Stimulated activated CD8-positive, alpha-beta memory T cell treated with anti-CD3 and anti-CD28 coated beads, Interleukin-7, amount 100 ng/mL, for 48 hours (primary cell): ENCODE measurements at places on chromosomes 7 and 10.
A peak's percentile ranks its signal among the peaks of the same experiment; 100 is the strongest.

DNA sequence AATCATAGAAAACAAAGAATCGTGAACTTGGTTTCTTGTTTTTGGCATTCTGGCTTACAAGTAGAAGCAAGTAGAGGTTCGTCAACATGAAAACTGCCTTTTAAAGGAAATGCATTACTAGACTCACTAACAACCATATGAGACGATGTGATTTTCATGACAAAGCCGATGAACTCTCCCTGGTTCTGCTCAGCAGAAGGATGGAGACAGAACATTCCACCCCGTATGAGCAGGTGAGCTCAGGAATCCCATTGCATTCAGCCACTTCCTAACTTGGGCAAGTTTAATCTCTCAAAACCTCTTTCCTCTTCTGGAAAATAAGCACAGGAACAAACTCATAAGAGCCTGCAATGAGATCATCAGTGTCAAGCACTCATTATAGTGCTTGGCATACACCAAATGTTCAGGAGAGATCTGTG is 57.4 kb upstream of the SVIL start:
- DNase-seq, result no peak

- no peak for DNase-seq
Observed at GRCh38 chr10:72738486-72738885, 46.5 kb downstream of the MCU start.

DNA sequence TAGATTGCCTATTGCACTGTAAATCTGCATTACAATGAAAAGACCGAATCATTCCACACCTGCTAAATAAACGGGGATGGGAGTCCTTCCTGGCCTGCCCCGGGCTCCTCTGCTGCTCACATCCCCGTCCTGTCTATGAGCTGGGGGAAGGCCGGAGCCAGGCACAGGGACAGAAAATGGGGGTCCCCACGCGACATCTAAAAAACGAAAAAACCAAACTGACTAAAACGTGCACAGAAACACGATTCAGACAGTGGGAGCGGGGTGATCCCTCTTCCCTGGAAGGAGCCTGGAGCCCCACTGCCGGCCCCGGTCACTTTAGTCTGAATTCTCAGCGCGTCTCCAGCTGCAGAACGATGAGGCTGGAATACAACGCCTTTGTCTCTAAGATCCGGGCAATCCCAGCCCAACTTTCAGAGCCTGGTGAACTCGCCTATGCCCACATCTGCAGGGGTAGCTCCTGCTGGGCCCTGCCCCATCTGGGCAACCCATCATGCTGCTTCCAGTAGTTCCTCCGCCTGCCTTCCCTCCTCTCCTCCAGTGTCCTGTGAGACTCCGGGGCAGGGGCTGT is 78.0 kb downstream of the ADARB2 start:
- DNase-seq, result no peak

- DNase-seq, result no peak
Observed at GRCh38 chr7:154259396-154259795, 207.2 kb downstream of the DPP6 start.

DNA sequence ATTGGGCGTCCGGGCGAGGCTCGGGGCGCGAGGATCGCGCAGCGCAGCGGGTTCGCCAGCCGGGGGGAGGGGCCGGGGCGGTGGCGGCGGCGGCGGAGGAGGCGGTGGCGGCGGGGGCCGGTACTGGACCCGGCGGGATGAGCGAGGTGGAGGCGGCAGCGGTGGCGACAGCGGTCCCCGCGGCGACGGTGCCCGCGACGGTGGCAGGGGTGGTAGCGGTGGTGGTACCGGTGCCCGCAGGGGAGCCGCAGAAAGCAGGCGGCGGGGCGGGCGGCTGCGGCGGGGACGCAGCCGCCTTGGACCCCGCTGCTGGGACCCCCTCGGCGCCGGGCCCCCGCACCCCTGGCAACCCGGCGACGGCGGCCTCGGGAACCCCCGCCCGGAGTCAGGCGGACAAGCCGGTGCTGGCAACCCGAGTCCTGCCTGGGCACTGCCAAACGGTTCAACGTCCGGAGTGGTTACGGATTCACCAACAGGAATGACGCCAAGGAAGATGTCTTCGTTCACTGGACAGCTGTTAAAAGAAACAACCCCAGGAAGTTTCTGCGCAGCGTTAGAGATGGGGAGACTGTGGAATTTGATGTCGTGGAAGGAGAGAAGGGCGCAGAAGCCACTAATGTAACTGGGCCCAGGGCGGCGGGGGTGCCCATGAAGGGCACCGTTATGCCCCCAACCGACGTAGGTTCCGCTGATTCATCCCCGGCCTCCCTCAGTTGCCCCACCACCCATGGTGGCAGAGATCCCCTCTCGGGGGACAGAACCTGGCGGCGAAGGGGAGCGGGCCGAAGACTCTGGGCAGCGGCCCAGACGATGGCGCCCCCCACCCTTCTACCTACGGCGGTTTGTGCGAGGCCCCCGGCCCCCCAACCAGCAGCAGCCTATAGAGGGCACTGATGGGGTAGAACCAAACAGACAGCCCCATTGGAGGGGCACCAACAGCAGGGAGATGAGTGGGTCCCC is 100.3 kb upstream of the CPXM2 start:
- DNase-seq, result no peak

DNA sequence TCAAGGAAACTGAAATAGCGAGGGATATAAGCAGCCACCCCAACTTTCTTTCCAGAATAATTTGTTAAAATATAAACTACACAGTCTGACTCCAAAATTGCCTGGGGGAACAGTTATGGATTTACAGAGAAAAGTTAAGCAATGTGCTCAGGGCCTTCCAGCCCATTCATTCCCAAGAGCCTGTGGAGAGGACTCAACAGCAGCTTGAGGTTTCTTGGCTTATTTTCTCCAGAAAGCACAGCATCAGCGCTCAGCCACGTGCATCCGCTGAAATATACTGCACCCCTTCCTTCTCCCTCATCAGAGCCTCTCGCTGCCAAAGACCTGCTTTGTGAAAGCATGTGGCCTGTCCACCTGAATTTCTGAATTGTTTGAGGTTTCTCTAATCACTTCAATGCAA is 375.2 kb upstream of the VWC2 start:
- no peak for DNase-seq

- no peak for DNase-seq
Observed at GRCh38 chr7:4247106-4247876, 434.8 kb upstream of the FOXK1 start.

GRCh38 chr7:88458279-88458678 is 151.6 kb upstream of the STEAP4 start:
- no peak for DNase-seq

- DNase-seq, result no peak
Observed at GRCh38 chr7:80272560-80273239, 138.1 kb downstream of the GNAI1 start.

GRCh38 chr10:119268871-119269506 is 61.6 kb downstream of the GRK5 start:
- DNase-seq, result peak; percentile 57

DNA sequence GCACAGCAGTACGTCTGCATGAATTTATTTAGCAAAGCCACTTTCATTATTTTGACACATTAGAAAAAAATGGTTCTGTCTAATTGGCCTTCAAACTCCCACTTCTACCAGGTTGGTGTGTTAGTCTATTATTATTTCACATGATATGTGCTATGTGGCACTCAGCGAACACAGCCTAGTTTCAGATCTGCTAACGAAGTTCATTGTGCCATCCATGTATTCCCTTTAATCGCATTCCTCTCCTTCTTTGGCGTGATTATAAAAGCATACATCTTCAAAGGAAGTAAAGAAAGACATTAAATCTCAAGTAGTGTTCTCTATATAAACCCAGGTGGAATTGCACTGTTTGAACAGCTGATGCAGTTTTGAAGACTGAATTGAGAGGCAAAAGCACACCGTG is 96.4 kb upstream of the CACNA2D1 start:
- no peak for DNase-seq

DNA sequence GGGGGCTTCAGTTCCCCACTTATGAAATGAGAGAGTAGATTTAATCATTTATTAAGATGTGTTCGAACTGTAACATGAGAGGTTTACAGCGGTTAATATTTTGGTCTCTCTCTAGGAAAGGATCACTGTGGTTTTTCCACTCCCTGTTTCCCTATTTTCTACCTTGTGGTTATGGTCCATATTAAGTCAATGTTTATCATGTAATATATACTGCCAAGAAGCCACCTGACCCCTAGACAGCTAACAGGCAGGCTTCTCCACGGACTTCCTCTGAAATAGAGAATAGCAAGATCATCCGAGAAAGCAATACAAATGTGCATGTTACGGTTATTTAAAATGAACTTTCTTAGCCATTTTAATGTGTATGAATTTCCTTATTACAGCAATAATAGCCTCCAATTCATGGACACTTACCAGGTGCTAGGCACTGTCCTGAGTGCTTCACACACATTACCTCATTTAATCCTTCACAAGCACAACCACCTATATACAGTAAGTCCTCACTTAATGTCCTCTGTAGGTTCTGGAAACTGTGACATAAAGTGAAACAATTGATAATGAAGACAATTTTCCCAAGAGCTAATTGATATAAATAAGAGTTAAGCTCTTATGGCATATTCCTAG is 835 bp upstream of the COL28A1 start:
- DNase-seq, result no peak

DNA sequence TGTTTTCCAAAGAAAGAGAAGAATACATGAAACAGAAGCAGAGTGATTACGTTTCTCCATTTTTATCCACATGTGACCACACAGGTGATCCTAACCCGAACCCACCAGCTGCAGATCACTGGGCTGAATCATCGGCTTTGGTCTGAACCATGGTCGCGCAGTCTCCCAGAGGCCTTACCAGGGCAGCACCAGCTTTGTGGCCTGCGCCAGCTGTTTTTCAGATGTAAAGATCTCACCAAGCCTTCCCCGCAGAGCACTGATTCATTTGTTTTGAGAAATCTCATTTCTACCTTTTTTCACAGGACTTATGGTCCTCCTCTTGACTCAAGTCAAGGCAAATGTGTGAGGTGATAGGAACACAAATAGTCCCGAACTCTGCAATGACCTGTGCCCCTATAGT is 207.0 kb upstream of the PPP2R2D start:
- DNase-seq, result no peak

GRCh38 chr10:121368347-121369025 is 229.8 kb downstream of the FGFR2 start:
- no peak for DNase-seq

GRCh38 chr7:74401137-74401859 is 52.4 kb upstream of the GTF2IRD1 start:
- DNase-seq, result peak; percentile 49

DNA sequence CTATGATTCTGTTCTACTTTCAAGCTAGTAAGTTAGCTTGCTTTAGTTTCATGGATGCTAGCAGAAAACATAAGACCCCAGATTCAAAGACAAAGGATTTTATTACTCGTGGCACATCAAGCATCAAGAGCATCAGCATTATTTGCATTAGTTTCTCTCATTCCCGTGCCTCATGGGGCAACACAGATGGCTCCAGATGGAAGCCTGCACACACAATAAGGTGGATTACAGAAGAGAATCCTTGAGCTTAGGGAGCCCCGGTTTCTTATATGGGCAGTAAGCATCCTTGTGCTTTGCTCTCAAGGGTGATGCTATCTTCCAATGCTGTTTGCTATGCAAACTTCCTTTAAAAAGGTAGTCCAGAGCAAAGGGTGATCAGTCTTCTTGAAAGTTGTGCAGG is 10.7 kb upstream of the CAPZA2 start:
- no peak for DNase-seq

DNA sequence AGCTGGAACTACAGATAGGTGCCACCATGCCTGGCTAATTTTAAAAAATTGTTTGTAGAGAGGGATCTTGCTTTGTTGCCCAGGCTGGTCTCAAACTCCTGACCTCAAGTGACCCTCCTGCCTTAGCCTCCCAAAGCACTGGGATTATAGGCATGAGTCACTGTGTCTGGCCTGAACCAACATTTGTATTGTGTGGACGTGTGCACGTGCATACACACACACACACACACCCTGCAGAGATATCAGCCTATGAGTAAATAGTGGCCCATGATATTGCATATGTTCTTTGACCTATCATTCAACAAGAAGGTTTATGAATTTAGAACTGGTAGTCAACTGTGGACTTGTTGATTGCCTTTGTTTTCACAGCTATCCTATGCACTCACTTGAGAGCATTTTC is 161.6 kb downstream of the BAMBI start:
- DNase-seq, result no peak

- DNase-seq, result no peak
Observed at GRCh38 chr7:128115336-128115820, 84.1 kb upstream of the LRRC4 start.

- DNase-seq, result no peak
Observed at GRCh38 chr10:7819121-7819460, 786 bp downstream of the TAF3 start.

GRCh38 chr10:97401455-97401919 is 347 bp upstream of the RRP12 start:
- no peak for DNase-seq

- peak; percentile 78 for DNase-seq
Observed at GRCh38 chr10:119542357-119542987, at the start of gene RGS10. Gene RGS10, minus strand, starts transcription at chr10:119542719. Its CDS starts 81 bp downstream, at chr10:119542638.

- no peak for DNase-seq
Observed at GRCh38 chr7:151819866-151820265, 57.0 kb downstream of the PRKAG2 start.

DNA sequence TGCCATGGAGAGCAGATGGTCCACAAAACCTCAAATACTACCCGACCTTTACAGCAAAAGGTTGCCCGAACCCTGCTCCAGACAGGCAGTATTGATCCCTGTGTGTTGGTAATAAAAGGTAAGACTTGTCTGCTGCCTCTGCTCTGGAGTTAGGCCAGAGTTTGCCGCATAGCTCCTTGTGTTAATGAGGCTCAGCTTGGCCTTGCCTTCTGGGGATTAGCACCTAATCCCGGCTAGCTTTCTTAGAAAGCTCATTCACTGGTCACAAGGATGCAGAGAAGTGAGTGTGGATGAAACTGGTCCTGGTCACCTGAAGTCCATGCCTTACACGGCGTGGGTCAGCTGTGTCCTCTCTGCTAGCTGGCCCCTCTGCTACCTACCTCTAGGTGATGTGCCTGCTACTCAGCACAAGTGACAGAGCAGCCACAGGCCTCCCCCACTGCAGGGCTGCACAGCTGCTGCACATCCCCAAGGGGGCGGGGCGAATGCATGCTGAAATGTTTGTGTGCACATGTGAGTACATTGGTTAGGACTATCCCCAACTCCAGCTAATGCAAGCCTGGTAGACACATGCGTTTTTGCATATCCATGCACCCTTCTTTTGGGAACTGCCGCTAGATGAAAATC is 31.7 kb upstream of the SYPL1 start:
- DNase-seq, result no peak

DNA sequence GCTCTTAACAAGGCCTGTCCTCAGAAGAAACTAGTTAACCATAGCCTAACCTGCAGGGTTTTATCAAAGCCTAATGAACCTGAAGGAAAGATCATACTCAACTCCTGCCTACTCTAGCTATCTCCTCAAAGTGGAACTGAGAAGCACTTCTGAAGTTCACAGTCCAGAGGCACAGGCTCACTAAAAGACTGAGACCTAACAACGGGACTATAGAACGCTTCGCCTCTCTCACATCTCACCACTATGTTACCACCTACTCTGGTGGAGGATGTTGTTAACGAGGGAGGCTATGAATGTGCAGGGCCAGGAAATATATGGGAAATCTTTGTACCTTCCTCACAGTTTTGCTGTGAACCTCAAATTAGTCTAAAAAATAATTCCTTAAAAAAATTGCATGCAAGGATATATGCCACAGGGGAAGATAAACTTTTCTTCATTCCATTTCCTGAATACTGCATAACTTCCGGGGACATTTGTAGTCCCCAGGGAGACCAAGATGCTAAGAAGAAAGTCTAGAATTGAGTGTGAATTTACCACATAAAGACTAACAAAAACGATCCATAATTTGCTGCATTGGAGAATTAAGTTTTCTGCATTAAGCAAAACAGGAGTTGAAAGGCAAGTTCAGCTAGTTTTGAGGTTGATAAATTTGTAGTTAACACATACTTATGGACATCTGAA is 21.6 kb downstream of the LIPJ start:
- no peak for DNase-seq
